ENCODE measurements at places on chromosomes 12 and 14. TPM values are rescaled to one million over a fixed set of nuclear protein-coding genes. Genes with fewer than 3 reads are reported as not detected.

POU6F1 gene
- polyA plus RNA-seq: 2.4 TPM

DNA sequence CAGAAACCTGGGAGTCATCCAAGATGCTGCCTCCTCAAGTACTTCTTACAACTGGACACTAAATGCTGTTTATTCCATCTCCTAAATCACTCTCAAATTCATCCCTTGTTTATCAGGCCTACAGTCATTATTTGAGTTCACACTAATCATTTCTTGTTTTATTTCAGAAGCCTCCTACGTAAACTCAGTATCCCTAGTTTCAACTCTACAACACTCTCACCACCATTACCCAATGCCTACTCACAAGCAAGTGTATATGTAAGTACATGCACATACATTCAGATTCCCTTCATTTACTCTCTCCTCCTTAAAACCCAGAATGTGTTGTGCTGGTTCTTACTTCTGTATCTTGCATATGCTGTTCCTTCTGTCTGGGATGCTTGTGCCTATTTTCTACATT, 43.0 kb downstream of the DDHD1 start:
- no peak overlapping the region for H3K4me3 ChIP-seq
- H3K36me3 ChIP-seq: no peaks in the 10 kb centered on the region
- H3K4me1 ChIP-seq: no peaks in the 10 kb centered on the region
- no peak for DNase-seq
- no peaks in the 10 kb centered on the region for H3K27me3 ChIP-seq
- no peak overlapping the region for H3K27ac ChIP-seq

DNA sequence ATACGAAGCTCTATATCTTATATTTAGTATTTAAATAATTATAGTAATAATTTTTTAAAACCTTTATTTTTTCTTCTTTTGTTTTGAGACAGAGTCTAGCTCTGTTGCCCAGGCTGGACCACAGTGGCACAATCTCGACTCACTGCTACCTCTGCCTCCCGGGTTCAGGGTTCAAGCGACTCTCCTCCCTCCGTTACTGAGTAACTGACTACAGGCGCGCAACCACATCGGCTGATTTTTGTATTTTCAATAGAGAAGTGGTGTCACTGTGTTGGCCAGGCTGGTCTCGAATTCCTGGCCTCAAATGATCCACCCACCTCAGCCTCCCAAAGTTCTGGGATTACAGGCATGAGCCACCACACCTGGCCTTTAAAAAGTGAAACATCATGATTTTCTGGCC, 13.0 kb upstream of the WNK1 start:
- no peak overlapping the region for H3K27ac ChIP-seq
- H3K27me3 ChIP-seq: 0 out of 2 replicates have a peak, but pooled peaks cover 4% of the 10 kb centered on the region
- H3K4me1 ChIP-seq: no peaks in the 10 kb centered on the region
- no peaks in the 10 kb centered on the region for H3K36me3 ChIP-seq

DNA sequence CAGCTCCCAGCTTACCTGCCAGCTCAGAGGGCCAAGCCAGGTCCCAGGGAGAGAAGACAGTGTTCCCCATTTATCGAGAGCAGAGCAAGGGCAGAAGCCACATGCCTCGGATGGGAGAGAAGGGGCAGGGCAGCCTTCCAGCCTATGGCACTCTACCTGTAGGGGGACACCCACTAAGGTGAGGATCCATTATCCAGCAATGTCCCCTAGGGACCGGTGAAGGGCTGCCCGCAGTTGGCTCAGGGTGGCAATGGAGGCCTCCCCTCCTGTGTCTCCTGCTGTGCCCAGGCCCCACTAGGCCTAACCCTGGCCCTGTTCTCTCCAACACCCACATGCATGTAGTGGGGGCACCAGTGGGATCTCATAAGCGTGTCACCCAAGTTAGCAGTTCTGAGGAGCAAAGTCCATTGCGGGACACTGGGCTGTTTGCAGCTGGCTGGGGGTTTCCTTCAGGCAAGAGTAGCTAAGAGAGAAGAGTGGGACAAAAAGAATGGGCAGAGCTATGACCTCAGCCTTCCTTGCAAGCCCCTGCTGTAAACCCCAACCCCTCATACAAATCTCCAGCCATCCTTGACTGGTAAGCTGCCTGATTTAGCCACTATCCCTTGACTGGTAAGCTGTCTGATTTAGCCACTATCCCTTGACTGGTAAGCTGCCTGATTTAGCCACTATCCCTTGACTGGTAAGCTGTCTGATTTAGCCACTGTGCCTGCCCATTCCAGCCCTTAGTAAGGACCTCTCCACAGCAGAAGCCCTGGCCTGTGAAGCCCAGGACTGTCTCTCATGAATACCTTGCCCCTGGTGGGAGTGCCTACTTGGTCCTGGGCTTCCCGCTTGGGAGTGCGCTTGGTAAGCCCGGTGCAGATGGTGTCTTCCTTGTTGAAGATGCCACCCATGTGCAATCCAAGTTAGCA, 5.2 kb upstream of the ASB2 start:
- H3K27ac ChIP-seq: no peak overlapping the region
- no peaks in the 10 kb centered on the region for H3K36me3 ChIP-seq
- no peak for DNase-seq
- H3K4me3 ChIP-seq: no peak overlapping the region

GRCh38 chr14:79011920-79012204, 841.7 kb downstream of the NRXN3 start:
- peak overlapping the region; percentile 47 for H3K27ac ChIP-seq
- no peaks in the 10 kb centered on the region for H3K27me3 ChIP-seq
- H3K4me3 ChIP-seq: peak overlapping the region; percentile 18
- peaks cover 19% of the 10 kb centered on the region for H3K4me1 ChIP-seq
- no peaks in the 10 kb centered on the region for H3K36me3 ChIP-seq
- no peak for DNase-seq

DNA sequence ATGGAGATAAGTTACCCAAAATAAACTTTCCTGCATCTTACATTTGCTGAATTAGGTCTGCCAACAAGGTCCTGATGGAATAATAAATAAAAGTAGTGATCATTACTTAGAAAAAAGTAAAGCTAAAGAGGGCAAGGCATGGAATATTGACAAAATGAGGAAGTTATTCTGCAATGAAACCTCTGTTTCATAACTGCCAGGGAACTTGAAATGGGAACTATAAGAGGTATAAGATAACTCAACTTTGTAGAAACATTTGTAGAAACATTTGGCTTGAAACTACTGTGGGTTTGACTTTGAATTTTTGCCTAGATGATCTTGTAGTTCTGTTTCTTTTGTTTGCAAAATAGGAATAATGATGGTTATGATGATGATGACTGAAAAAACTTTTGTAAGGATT, 18.7 kb upstream of the YBX3 start:
- H3K4me1 ChIP-seq: no peaks in the 10 kb centered on the region
- no peaks in the 10 kb centered on the region for H3K36me3 ChIP-seq
- H3K27me3 ChIP-seq: no peaks in the 10 kb centered on the region
- H3K4me3 ChIP-seq: no peak overlapping the region
- DNase-seq: no peak
